ENCODE measurements at places on chromosomes 3 and 15.

DNA sequence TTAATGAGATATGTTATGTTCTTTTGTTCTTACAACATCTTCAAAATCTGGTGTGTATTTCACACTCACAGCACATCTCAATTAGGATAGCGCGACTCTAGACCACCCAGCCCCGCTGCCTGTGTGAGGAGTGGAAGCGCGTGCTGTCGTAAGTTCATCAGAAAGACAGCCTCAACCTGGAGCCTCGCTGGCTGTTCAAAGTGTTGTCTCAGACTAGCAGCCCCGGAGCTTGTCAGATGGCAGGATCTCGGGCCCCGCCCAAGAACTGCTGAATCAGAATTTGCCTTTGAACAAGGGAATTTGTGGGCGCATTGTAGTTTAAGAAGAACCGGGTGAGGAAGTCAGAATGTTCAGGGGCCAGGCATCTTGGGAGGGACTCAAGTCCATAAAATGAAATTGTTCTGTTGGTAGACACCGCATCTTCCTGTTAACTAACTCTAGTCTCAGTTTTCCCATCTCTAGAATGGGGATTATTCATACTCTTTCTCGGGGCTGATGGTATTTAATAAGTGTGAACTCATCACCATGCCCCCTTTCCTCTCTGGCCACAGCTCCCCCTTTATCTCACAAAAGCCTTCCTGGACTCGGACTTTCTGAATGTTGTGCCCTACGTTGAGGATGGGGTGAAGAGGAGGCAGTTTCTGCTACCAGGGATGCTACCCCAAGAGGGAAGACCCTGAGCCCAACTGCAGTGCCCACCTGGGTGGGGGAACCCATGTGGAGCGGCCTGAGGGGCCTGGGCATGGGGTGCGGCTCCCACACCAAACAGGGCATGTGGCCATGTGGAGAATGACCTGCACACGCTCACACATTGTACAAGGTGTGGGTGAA is 40.4 kb downstream of the BHLHE40 start:
- DNase-seq, result no peak

- DNase-seq, result no peak
Measured at GRCh38 chr15:38670128-38671005, 105.8 kb upstream of the RASGRP1 start.

DNA sequence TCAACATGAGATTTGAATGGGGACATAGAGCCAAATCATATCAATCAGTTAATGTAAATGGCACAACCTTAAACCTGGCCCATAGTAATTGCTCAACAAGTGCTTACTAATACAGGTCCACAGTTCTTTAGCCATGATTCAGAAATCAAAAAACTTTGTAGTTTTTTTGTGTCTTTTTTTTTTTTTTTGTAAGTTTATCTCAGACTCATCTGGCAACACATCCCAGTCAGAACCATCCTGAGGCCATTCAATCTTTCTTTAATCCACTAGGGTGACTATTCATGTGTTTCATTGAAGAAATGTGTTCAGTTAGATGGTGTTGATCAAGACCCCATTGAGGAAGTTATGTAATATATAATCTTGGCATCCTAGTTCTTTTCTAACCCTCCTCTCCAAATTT is 65.4 kb downstream of the ABI3BP start:
- no peak for DNase-seq

- DNase-seq, result no peak
Measured at GRCh38 chr3:78165876-78166275, 1126.0 kb downstream of the ROBO2 start.

GRCh38 chr3:136050250-136050649 is 84.7 kb downstream of the PPP2R3A start:
- DNase-seq, result no peak

DNA sequence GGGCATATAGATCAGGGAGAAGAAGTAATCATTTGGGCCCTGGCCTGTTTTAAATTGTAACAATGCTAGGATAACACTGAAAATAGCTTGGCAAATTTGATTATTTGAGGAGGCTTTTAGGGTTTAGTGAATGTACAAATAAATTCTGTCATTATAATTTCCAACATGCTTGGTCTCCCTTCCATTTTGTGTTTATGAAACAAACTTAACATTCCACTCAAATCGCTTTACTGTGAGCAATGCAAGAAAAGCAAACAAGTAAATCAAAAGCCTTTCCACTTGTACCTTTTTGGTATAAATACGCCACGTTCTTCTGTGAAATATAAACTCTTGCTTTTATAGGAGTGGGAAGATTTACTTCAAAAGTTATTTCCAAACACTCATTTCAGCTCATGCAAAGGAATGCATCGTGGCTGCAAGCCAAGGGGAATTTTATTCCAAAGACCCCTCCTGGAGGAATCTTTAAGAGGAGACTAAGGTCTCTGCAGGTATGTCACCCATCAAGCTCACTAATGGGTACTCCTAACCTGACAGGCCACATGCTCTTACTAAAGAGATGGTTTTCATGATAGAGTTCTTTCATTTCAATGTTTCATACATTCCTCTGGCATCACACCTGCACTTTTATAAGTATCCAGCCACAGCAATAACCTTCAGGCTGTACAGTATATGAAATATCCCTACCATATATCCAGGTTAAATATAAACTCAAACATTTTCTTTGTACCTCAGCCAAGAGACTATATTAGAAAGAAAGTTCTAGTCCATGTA is 115.2 kb downstream of the P3H2 start:
- DNase-seq, result no peak

GRCh38 chr3:165742351-165742750 is 94.9 kb downstream of the BCHE start:
- no peak for DNase-seq

GRCh38 chr15:69224383-69224782 is 63.9 kb downstream of the GLCE start:
- DNase-seq, result no peak

- no peak for DNase-seq
Measured at GRCh38 chr15:55279746-55280351, 9.8 kb downstream of the RAB27A start.

DNA sequence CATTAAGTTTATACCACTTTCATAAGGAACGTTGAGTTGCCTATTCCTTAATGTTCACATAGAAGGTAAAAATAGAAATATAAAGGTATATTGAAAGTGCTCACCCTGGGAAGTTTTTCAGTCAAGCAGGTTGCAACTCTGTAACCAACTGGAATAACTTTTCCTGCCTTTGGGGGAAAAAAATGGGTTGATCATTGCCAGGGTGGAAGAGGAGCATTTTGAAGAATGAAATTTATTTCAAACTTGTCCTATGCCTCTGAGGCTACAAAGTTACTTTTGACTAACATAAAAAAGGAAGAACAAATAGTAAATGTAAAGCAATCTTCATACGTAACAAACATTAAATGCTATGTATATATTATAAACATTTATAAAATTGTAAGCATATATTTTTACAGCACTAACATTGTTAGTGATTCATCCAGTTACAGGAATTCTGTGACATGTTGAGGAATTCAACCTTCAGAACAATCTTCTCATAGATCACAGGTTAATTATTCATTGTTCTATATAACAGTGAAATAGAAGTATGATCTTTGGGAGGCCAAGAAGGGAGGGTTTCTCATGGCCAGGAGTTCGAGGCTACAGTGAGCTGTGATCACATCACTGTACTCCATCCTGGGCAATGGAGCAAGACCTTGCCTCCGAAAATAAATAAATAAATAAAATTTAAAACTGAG is 13.5 kb downstream of the EFHB start:
- DNase-seq, result no peak

GRCh38 chr3:64871834-64872249 is 184.0 kb upstream of the ADAMTS9 start:
- no peak for DNase-seq

GRCh38 chr3:113097960-113098447 is 107.2 kb downstream of the GTPBP8 start:
- DNase-seq, result no peak
